Naive thymus-derived CD4-positive, alpha-beta T cell (primary cell): ENCODE measurements at places on chromosomes 1 and 21.
A peak's percentile ranks its signal among the peaks of the same experiment; 100 is the strongest.

- DNase-seq: no peak
Observed at GRCh38 chr1:36735939-36736730, 253.4 kb upstream of the CSF3R start.

- no peak for DNase-seq
Observed at GRCh38 chr1:203282720-203283542, 22.4 kb upstream of the BTG2 start.

DNA sequence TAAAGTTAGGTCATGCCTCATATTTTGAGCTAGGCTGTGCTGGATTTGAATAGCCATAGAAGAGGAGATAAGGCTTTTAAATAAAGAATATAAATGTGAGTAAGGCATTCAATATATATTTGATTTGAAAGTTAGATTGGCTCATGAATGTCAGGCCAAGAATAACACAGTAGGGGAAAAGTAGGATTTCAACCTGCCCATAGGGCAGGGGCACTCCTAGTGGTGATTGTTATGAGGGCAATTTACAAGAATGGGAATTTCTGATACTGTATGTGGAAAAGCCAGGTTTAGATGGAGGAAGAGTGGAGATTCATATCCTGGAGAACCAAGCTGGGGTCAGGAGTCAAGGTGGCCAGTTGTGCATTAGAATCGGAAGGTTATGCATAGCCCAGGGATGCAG, 74.9 kb downstream of the DNAH14 start:
- no peak for DNase-seq

GRCh38 chr1:199550199-199551065, 477.1 kb upstream of the NR5A2 start:
- DNase-seq: no peak

DNA sequence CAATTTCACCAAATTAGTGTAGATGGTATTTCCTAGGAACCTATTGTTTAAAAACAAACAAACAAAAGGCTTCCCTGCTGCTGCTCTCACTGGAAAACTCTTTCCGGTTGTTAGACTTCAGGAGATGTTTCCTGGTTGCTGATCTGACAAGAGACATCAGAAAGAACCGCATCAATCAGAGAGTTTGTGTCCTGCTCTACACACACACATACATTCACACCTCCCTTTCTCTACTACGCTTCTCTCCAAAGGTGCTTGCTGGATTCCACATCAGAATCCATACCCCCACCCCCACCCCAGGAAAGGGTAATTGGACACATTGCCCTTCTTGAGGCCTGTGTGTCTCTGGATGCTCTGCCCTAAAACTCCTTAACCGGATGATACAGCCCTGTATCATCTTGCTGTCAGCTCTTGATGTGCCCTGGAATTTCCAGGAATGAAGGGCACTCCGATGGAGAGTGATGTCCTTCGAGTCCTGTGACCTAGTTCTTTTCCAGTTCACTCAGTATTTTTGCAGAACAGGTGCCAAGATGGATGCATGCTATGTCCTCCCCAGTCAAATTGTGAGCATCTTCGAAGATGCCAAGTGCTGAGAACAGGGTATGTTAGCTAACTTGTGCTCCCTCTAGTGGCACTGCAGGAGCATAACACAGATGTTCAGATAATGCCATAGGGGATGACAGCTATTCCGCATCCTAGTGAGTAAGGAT, 113.7 kb upstream of the SLC35F3 start:
- peak; percentile 45 for DNase-seq

DNA sequence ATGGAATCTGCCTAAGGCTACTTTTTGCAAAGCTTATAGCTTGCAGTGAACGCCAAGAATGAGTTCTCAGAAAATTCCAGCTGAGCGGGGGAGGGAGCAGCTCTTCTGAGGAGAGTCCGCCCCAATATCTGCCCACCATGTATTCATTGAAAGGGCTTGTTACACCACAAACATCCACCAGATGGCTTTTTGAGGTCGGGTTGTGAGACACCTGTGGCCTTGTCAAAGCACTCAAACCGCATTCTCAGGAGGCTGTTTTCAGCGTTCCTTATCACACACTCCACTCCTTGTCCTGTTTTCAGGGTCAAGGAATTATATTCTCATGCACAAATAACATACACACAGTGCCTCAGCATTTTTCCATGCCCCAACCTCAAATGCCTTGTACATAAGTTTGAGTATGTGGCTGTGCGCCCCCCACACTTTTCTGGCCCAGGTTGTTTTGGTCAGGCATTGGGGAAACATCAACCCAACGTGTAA, 3.9 kb upstream of the C4BPB start:
- peak; percentile 43 for DNase-seq

GRCh38 chr1:179775009-179775408, 31.9 kb downstream of the FAM163A start:
- DNase-seq: no peak

GRCh38 chr1:3697104-3697503, 44.8 kb downstream of the TP73 start:
- DNase-seq: no peak

DNA sequence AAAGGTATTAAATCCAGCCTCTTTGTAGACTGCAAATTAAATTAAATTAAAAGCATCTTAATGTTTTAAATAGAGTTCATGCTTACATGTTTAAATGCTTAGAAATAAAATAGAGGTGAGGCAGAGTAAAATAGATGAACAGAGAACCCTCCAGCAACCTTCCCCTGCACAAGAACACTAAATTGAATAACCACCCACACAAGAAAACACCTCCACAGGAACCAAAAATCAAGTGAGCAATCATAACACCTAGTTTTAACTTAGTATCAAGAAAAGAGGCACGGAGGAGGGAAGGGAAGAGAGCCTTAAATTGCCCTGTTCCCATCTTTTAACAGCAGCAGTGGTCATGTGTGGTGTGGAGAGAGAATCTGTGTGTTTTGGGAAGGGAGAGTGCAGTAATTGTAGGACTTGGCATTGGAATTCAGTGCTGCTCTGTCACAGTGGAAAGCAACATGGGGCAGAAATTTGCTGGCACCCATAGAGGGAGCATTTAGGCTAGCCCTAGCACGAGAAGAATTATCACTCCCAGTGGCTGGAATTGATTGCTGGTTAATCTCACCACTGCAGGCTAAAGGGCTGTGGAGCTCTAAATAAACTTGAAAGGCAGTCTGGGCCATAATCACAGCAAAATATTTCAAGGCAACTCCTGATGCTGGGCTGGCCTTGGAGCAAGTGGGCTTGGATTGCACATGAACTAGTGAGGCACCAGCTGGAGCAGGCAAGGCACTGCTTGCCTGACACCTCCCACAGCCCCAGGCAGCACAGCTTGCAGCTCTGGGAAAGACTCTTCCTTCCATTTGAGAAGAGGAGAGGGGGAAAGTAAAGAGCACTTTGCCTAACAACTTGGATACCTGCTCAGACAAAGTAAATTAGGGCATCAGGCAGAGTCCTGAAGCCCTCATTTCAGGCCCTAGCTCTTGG, 1478.8 kb downstream of the NCAM2 start:
- DNase-seq: no peak

DNA sequence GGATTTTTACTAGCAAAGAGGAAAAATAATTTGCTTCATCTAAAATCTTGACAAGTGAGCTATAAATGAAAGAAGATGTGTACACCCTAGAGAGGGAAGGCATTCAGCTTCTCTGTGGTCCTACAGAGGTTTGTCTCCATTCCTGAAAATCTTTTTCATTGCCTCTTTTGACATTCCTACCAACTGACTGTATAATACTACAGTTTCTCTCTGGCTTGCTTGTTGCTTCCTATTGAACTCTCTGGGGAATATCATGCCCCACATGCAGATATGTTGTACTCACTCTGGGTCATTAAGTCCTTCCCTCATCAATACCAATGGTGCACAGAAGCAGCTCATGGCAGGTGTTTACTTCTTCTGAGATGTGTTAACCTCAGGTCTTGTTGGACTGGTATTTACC, 371.2 kb upstream of the PLXNA2 start:
- no peak for DNase-seq

GRCh38 chr1:51715369-51715768, 98.5 kb downstream of the OSBPL9 start:
- DNase-seq: no peak

- no peak for DNase-seq
Observed at GRCh38 chr1:229508823-229509337, 739 bp upstream of the NUP133 start.

- DNase-seq: no peak
Observed at GRCh38 chr1:165053351-165053750, 303.2 kb downstream of the LMX1A start.

DNA sequence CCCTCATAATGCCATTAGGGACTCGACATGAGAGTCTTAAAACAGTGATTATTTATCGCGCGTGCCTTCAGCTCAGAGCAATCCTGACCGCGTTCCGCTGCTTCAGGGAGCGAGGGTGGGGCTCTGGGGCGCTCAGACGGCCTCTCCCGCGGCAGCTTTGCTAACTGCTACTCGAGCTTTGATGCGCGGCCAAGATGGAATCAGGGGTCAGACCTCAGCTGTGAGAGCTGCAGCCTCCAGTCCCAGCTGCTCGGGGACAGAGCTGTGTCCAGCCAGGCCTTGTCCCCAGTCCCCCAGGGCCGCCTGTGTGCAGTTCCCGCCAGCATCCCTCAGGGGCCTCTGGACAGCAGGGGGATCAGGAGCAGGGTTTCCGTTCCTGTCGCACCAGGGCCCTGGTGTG, 104.6 kb upstream of the TTC34 start:
- DNase-seq: no peak

DNA sequence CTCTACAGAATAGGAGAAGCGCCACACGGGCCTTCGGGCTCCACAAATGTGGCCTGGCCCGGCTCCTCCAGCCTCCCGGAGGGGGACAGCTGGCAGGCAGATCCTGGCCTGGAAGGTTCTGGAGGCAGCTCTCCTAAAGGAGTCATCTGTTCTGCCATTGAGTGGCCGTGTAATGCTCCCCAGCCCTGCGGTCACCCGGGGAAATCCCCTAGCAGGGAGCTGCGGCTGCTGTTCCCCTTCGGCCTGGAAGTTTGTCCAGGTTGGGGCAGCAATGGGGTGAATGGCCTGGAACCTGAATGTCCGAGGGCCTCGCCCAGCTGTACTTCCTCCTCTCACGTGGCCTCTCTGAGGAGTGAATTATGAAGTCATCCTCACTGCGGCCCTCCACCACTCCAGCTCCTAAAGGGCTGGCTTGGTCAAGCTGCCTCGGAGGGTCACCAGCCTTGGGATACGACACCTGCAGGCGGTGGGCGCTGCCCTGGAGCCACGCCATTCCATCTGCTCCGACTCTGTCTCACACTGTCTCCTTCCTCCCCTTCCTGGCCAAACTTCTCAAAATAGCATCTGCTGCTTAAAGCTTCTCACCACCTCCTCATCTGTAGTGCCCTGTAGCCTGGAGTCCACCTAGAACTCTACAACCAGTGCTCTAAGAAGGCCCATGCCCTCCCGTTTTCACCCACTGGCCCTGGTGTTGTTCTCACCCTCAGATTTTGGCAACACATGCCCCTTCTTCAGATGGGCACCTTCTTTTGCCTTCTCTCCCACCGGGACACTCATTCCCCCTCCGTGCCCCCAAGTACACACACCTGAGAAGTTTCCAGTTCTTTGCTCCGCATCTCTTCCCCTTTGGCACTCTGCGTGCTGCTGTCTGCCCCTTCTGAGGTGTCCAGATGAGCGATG, 54.4 kb upstream of the TMPRSS2 start:
- DNase-seq: no peak

DNA sequence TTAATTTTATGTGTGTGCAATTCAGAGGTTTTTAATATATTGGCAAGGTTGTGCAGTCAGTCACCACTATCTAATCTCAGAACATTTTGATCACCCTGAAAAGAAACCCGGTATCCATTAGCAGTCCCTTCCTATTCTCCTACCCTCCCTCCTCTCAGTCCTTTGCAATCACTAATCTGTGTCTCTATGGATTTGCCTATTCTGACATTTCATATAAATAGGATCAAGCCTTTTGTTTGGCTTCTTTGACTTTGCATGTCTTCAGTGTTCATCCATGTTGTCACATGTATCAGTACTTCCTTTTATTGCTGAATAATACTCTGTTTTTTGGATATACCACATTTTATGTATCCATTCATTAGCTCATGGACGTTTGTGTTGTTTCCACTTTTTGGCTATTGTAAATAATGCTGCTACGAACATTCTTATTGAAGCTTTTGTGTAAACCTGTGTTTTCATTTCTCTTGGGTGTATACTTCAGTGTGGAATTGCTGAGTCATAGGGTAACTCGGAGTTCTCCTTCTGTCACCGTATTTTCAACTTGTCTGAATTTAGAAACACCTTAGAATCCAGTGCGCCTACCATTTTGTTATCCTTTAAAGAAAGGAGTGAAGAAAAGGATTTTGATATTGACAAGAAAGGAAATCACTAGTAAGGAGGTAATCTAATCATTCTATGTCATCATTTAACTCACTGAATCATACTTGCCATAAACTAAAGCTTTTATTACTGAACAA, 3.4 kb downstream of the CEP85 start:
- no peak for DNase-seq

- peak; percentile 14 for DNase-seq
Observed at GRCh38 chr1:205396967-205397616, 24.8 kb downstream of the LEMD1 start.

DNA sequence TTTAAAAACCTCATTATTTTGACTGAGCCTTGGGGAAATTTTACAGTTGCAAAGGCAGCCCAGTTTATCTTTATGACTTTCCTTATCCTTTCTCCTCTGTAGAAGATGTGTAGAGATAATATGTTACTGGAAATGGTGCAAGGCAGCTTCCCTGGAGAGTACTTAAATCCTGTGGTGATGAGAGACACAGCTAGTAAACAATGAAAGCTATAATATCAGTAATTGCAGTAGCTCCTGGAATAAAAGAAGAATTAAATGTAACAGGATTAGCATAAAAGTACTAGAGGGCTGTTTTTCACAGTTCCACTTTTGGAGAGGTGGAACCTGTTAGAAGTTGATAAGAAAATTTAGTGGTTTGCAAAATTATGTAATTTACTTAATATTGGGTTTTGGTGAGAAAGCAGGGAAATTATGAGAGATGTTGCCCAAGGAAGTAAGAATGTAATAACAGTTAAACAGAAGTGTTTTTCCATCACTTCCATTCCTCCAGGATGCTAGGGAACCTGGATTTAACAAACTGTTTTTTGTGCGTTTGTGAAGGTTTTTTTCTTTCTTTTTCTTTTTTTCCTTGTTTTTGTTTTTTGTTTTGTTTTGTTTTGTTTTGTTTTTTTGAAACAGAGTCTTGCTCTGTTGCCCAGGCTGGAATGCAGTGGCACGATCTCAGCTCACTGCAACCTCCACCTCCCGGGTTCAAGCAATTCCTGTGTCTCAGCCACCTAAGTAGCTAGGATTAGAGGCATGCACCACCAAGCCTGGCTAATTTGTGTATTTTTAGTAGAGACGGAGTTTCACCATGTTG, 15.7 kb upstream of the EDEM3 start:
- DNase-seq: no peak

- no peak for DNase-seq
Observed at GRCh38 chr21:26962621-26963181, 4.2 kb downstream of the ADAMTS5 start.

GRCh38 chr1:97923811-97924210, 3.0 kb upstream of the DPYD start:
- no peak for DNase-seq
